ENCODE measurements at places on chromosomes 3 and 15.

DNA sequence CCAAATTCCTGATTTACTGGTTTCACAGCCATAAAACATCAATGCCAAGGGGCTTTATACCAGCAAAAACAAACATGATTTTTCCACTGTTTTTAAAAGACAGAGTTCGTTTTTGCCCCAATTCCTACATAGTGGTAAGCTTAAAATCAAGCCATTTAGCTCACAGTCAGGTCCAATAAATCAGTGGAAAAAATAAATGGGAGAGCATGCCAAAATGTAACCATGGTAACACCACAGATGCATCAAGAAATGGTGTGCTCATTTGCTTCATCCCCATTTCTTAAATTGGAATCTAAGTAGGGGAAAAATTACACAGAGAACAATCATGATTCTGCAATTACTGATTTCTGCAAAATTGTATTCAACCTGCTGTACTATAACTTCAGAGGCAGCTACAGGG lies 418.8 kb downstream of the MAGI1 start:
- DNase-seq: no peak

- DNase-seq: no peak
Observed at GRCh38 chr3:190305406-190305805, 16.8 kb downstream of the CLDN1 start.

DNA sequence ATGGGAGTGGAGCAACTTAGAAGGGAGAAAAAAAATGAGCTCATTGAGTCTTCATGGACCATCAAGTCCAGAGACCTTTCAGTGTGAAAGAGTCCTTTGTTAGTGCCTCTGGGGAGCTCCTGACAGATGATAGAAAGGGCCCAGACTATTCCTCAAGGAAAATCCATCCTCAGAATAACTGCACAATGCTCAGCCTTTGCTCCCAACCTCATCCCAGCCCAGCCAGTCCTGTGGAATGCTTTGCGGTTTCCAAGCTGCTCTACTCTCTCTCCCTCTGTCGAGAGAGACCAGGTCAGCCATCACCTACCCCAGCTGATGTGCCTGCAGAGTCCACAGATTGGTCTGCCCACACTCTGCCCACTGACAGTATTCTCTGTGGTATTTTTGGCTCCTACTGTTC lies 406.2 kb downstream of the MFSD1 start:
- no peak for DNase-seq

DNA sequence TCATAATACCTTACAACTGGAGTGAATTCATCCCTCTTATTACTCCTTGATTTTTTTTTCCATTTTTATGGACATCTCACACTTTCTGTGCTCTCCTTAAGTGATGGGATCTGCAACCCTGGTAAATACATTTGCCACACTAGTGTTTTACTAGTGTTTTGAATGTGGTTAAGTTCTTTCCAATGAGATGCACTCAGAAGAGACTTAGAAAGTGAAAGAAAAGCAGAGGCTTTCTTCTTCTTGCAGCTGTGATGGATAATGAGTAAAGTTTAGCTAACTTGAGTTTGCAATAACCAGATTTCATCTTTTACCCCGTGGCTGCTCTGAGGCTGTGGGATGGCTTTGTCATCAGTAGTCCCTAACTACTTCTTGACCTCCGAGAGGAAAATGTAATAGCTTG lies 1248.4 kb downstream of the NSUN3 start:
- DNase-seq: no peak

DNA sequence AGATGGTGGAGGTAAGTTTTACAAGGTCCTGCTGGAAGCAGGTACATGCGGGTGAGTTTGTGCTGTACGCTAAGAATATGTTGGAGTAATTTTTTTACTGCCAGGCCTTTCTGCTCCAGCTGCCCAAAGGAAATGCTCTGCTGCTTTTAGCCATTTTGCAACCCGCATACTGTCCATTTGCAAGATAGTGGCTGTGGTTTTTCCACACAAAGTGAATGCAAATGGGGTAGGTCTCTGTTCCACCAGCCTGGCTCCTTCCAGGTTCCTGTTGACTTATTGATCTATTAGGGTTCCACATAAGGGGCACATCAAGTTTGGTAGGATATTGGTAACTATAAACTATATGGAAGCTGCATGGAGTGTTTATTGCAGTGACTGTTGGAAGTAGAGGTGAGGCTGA lies 227.1 kb downstream of the SI start:
- DNase-seq: no peak

GRCh38 chr15:77821188-77821958 lies 188.7 kb upstream of the LINGO1 start:
- DNase-seq: peak; percentile 19

DNA sequence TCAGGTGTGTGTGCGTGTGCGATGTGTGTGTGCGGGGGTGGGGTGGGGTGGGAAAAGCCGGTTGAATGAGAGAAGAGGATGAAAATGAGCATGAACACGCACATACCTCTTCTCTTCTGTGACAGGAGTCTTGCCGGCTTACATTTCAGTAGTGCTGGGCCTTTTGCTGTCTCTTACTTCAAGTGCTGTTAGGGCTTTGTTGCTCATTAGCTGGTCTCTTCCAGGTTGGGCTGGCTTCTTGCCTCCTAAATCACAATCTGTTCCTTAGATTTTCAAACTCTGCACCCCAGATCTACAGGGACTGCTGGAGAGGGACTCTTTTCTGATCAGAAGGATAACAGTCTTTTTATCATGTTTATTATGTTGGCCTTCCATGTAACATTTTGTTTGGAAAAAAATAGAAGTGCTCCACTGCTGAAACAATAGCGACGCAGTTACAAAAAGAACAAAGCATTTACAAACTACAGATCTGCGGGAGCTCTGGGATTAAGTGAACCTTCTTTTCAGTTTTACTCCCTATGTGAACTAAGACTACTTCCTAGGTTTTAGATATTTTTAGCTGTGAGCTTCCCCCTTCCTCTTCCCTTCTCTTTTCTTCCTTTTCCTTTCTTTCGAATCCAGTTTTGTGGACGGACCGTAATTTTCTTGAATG lies 48.5 kb downstream of the USP13 start:
- DNase-seq: no peak

GRCh38 chr3:64354221-64354620 lies 129.0 kb upstream of the PRICKLE2 start:
- no peak for DNase-seq

GRCh38 chr15:90338532-90338931 lies 13.6 kb upstream of the ZNF774 start:
- no peak for DNase-seq

GRCh38 chr15:87578776-87579175 lies 677.8 kb downstream of the NTRK3 start:
- no peak for DNase-seq

GRCh38 chr3:111668326-111668725 lies 73.2 kb upstream of the ZBED2 start:
- no peak for DNase-seq

GRCh38 chr3:39528844-39529243 lies 61.4 kb downstream of the MOBP start:
- DNase-seq: no peak

DNA sequence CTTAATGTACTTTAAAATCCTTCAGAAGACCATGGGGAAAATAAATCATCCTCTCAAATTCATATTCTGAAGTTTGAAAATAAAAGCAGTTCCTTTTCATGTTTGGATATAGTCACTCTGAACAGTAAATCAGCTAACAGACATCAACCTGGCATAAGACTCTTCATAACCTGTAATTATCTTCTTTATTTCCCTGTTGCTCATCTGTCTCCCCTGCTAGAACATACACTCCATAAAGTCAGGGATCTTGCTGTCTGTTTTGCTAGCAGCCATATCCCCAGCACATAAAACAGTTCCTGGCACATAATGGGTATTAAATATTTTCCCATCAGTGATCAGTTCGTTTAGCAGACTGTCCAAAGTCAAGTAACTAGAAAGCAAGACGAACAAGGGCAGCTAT lies 11.2 kb downstream of the VGLL4 start:
- no peak for DNase-seq

- no peak for DNase-seq
Observed at GRCh38 chr15:71248386-71248785, 133.1 kb downstream of the THSD4 start.

GRCh38 chr3:142940000-142940399 lies 23.5 kb downstream of the PAQR9 start:
- no peak for DNase-seq

- DNase-seq: no peak
Observed at GRCh38 chr15:41079717-41080116, 36.4 kb downstream of the INO80 start.

GRCh38 chr3:161489395-161489794 lies 7.2 kb upstream of the OTOL1 start:
- DNase-seq: no peak

GRCh38 chr3:99633887-99634558 lies 4.4 kb upstream of the COL8A1 start:
- no peak for DNase-seq

All from stimulated activated CD8-positive, alpha-beta memory T cell treated with anti-CD3 and anti-CD28 coated beads, Interleukin-15, amount 100 ng/mL, for 48 hours (primary cell).